ENCODE measurements at places on chromosomes 2 and 18. TPM values are rescaled to one million over a fixed set of nuclear protein-coding genes. Genes with fewer than 3 reads are reported as not detected.

The FECH gene
- 172 TPM for total RNA-seq

The ABCG8 gene
- 1.4 TPM for total RNA-seq

The ST8SIA3 gene
- 0.06 TPM for total RNA-seq

The NPPC gene
- 3.2 TPM for total RNA-seq

The AFTPH gene
- total RNA-seq, result 47.1 TPM
